Activated effector memory CD4-positive, alpha-beta T cell treated with Interleukin-2 at 50 U/mL for 16 hours (primary cell): ENCODE measurements at places on chromosomes 1 and 21.

- DNase-seq: no peak
Observed at GRCh38 chr1:184272175-184272866, 114.5 kb upstream of the C1orf21 start.

DNA sequence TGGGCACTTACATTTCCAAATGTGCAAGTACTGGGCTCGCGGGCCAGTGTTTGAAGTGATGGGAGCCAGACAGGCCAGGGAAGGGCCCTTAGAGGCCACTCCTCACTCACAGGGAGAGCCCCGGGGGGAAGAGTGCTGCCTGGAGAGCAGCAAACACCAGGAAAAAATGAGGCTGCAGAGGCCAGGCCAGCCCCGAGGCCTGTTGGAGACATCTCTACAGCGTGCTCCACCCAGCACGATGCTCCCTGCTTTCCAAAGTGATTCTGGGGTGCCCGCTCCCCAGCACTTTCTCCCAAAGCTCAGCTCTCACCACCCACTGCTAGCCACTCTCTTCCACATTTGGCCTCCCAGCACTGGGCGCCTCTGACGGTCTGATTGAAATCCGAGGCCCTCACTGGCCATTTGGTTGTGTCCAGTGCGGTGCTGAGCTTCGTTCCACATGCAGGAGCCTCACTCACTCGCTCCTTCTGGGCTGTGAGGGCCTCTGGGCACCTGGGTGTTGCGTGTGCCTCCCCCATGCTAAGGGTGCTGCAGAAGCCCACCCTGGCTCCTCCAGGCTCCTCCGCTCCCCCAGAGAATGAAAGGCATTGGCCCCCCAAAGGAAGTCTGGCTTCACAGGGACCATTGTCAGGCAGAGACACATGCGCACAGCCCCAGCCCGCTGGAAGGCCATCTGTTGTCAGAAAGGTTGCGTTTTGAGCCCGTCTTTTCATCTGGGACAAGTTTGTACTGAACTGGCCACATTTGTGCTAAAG lies 385.4 kb upstream of the VAMP3 start:
- no peak for DNase-seq

DNA sequence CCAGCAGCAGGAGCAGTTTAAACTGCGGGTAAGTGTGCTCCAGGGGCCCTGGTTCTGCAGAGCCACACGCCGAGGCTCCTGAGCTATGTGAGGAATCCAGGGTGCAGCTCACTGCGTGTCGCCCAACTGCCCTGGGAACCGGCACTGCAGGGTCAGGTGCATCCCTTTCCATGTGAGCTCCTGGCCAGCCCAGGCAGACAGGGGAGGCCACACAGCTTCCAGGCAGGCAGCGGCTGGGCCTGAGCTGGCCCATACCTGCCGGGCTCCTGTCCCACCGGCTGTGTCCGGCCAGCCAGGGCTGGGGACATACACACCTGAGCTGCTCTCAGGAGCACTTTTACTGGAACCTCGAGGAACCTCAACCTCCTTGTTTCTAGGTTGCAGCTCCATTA lies 18.6 kb upstream of the COL18A1 start:
- no peak for DNase-seq

DNA sequence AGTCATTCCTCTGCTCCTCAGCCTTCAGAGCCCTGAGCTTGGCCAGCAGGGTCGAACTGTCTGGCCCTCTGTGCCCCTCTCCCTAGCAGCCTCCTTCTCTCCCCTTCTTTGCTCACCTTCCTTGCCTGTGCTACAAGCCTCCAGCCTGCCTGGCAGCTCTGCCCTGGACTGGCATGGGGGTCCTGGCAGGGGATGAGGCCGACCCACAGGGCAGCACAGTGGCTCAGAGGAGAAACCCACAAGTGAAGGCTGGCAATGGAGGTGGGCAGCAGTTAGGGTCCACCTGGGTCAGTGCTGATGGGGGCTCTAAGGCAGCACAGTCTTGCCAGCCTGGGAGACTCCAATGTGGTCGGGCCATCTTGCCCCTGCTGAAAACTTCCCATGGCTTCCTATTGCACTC lies 274.2 kb downstream of the GRIK3 start:
- no peak for DNase-seq

DNA sequence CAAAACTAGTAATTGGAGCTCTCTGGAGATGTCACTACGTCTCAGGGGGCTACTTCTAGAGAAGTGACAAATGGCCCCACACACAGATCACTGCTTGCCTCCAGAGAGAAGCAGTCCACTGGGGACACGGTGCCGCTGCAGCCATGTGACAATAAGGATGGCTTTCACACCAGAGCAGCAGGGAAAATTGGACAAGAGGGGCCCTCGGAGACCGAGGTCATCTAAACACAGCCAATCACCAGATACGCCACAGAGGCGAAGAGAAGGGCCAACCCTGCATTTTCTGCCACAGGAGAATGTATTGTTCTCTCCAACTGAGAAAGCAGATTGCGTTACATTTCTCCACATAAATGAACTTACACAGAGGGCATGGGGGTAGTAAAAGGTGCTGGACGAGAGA lies 51.2 kb upstream of the TIAM1 start:
- DNase-seq: no peak

GRCh38 chr1:119632841-119633240 lies 15.2 kb downstream of the ZNF697 start:
- no peak for DNase-seq

- DNase-seq: no peak
Observed at GRCh38 chr1:155996166-155996565, 17.8 kb upstream of the ARHGEF2 start.

DNA sequence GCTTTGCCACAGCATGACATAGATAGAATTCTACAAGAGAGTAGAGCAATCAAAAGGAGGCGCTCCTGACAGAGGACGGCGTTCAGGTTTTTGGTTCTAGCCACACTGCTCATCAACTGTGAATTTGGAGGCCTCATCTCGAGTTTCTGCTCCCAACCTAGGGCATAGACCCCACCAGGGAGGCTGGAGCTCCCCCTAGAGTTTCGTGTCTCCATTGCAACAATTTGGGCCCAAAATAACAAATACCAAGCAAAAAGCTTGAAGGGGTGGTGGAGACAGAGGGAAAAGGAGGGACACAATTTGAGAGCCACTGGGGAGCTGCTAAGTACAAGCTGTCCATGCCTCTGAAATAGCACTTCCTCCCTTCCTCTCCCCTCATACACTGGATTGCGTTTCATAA lies 297.0 kb downstream of the GPATCH2 start:
- no peak for DNase-seq

GRCh38 chr21:21175798-21176334 lies 177.7 kb downstream of the NCAM2 start:
- no peak for DNase-seq

GRCh38 chr1:40780678-40781607 lies 2.6 kb upstream of the KCNQ4 start:
- DNase-seq: no peak

DNA sequence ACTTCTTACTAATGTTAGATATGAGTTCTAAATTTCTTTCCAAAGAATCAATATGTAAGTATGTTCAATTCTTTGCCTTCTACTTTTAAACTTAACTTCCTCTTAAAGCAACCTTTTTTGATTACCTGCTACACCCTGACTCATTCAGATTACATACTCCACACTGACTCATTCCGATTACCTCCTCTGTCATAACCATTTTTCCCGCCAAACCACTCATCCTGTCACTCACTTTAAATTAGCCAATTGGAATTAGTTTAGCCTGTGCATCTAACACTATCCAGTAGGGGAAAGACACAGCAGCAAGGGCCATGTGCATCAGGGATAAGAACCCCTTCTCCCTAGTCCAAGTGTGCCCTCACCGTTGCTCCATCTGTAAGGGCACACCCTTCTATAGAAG lies 815.5 kb downstream of the BRINP3 start:
- DNase-seq: no peak

DNA sequence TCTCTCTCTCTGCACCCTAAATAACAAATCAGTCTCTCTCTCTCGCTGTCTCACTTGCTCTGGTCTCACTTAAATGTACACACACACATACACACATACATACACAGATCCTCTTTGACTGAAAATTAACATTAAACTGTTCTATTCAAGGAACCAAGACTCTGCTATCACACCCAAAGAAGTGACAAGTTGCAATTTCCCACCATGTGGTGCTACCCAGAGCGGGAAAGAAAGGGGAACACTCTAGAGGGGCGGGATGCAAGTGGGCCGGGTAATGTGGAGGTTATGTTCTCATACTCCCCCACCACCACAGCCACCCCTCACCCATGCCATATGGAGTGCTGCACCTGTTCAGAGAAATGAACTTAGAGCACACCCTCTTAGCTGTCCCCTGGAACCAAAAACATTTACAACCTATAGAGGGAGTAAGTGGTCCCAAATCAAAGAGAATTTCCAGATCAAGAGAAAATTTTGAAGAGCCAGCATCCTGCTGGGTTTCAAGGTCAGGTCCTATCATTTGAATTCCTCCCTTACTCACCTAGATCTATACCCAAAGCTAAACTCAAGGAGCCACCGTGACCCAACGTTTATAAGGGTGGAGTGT lies 319.4 kb downstream of the BRINP2 start:
- DNase-seq: no peak

DNA sequence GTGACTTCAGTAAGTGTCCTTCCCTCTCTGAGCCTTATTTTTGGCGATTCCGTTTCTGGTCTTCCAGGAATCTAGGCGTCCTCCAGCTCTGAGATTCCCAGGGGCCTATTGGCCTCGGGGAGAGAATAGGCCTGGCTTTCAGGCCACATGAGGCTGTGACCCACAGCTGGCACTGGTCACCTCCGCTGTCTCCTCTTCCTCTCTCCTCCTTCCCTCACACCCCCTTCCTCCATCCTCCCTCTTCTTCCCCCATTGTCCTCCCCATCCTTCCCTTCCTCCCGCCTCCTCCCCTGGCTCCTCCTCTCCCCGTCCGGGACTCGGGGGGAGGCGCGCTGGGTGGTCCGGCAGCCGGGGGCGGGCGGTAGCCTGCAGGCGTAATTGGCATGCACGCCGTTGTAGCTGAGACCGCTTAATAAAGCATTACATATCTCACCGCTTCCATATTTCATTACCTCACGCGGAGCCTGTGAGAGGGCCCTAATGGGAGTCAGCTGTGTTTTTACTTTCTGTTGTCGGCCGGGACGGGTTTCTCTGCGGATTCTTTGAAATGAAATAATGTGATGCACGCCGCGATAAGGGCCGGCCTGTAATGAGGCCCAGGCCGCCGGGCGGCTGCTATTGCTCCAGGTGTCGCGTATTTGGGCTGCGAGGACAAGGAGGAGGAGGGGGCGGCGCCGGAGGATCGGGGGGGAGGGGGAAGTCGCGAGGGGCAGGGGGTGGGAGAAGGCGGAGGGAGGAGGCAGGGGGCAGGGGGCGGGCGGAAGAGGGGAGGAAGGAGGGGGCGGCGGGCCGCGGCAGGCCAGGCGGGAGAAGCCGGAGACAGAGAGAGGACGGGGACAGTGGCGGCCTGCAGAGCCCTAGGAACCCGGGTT lies 95.3 kb downstream of the FOXD2 start:
- no peak for DNase-seq

DNA sequence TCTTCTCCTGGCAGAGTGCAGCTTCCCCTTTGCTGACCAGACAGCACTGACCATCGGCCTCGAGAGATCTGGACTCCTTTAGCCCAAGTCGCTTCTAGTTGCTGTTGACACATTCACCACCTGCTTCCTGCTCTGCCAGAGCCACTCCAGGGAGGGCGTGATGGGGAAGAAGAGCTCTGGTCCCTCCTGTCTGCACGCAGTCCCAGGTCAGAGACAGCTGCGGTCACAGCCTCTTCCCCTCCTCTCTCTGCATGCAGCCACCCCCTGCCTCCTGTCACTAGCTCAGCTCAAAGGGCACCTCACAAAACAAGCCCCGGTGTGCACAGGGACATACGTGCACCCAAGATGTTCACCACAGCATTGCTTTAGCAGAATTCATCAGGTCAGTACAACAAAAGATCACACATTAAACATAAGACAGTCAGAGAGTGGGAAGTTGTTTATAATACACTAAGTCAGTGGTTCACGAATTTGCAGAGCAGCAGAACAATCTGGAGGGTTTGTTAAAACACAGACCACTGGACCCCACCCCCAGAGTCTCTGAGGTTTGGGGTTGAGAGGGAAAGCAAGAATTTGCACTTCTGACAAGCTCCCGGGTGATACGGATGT lies 132.9 kb downstream of the SYF2 start:
- no peak for DNase-seq

GRCh38 chr1:223707256-223708000 lies 4.9 kb upstream of the CAPN2 start:
- DNase-seq: no peak

GRCh38 chr1:31798433-31799195 lies 17.2 kb downstream of the SPOCD1 start:
- no peak for DNase-seq

DNA sequence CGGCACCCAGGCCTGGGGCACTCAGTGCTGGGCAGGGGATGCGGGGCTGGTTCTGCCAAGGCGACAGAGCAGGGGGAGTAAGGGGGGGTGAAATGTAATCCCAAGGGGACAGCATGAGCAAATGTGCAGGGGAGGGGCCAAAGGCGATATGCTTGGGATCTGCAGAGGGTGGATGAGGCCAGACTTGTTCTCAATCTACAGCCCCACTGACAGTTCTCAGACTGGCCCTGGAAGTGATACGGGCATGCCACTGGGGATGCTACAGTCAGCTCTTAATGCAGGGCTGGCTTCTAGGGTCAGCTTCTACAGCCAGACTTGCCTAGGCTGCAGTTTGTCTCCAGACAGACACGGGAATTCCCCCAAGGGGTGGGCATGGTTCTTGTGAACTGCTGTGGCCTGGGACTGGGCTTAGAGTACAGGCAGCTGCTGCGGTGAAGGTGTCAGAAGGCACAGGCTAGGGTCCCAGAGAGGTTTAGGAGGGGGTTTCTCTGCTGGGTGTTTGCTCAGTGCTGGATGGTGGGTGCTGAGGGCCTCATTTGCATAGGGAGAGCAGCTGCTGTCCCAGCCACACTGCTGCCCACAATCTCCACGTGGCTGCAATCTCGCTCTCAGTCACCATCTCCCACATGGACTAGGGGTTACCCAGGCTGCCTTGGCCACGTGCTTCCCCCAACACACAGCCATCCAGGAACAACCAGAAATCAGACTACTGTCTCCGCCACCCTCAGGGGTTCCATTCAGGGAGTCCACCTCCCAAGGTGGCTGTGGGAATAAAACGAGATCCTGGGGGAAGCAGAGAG lies 190.1 kb downstream of the HIVEP3 start:
- no peak for DNase-seq

DNA sequence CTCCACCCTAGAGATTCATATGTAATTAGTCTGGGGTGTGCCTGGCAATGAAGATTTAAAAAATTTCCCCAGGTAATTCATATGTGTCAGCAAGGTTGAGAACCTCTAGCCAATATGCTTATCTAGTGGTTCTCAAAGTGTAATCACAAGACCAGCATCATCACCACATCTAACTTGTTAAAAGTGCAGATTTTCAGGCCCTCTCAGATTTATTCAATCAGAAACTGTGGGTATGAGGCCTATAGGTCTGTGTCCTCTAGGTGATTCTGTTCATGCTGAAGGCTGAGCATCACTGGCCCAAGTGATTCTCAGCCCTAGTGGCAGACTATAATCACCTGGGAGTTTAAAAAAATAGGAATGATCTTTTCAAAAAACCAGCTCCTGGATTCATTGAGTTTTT lies 75.9 kb downstream of the SWT1 start:
- DNase-seq: no peak

GRCh38 chr1:239058190-239058589 lies 328.2 kb upstream of the CHRM3 start:
- DNase-seq: no peak

- no peak for DNase-seq
Observed at GRCh38 chr1:228142155-228142691, 2.1 kb downstream of the GUK1 start.

GRCh38 chr1:111145963-111146768 lies 6.1 kb downstream of the CEPT1 start:
- no peak for DNase-seq
